ENCODE measurements at places on chromosomes 7 and 10.

DNA sequence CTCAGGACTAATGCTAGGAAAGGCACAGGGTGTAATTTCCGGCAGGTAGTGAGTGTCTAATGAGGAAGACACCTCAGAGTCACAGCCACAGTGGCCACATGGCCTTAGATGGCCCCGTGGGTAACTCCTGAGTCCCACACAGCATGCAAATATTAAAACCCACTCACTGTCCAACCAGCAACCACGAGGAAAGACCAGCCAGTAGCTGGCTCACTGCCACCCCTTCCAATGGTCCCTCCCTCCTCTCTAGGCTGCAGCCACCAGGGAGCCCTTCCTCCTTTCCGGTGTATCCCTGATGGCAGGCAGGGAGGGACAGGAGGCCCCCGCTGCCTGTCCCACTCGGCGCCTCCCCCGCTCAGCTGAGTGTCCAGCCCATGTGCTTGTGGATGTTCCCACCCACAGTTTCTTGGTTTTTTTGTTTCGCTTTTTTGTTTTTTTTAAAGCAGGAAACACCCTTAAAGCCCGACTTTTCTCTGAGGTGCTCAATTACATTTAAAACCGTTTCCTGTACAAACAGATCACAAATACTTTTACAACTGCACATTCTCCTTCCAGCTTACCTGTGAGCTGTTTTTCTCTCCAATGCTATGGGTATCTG lies 9.2 kb downstream of the BNIP3 start:
- peaks cover 75% of the 10 kb centered on the region for H3K4me1 ChIP-seq
- peaks cover 72% of the 10 kb centered on the region for H3K36me3 ChIP-seq
- peak overlapping the region; percentile 98 for H3K27ac ChIP-seq
- DNase-seq = peak; percentile 75
- no peaks in the 10 kb centered on the region for H3K27me3 ChIP-seq

- H3K4me3 ChIP-seq = no peak overlapping the region
- H3K27me3 ChIP-seq = peaks cover 4% of the 10 kb centered on the region
- no peak overlapping the region for H3K27ac ChIP-seq
These were observed 284.5 kb downstream of the ADARB2 start for GRCh38 chr10:1452777-1453176.

GRCh38 chr7:94623820-94624219 lies 32.1 kb downstream of the SGCE start:
- DNase-seq = no peak
- H3K36me3 ChIP-seq = no peaks in the 10 kb centered on the region
- no peak overlapping the region for H3K27ac ChIP-seq

DNA sequence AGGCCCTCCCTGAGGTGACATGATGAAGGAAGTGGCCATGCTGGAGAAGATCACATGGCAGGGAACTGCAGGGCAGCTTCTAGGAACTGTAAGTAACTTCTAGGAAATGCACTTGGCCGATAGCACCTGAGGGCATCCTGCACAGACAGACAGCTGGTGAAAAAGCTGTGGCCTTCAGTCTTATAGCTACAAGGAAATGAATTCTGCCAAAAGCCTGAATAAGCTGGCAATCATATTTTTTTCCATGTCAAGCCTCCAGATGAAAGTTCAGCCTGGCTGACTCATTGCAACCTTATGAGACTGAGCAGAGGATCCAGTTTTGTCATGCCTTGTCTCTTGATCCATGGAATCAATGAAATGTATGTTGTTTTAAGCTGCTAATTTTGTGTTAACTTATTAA lies 91.1 kb upstream of the CACNA2D1 start:
- no peak for DNase-seq
- H3K27ac ChIP-seq = no peak overlapping the region
- H3K4me3 ChIP-seq = no peak overlapping the region
- no peaks in the 10 kb centered on the region for H3K36me3 ChIP-seq
- no peaks in the 10 kb centered on the region for H3K4me1 ChIP-seq

- peaks cover 25% of the 10 kb centered on the region for H3K36me3 ChIP-seq
- peaks cover 51% of the 10 kb centered on the region for H3K4me1 ChIP-seq
- H3K27ac ChIP-seq = peak overlapping the region; percentile 94
- DNase-seq = no peak
- H3K4me3 ChIP-seq = peak overlapping the region; percentile 98
These were observed 705 bp downstream of the SLF2 start for GRCh38 chr10:100913470-100913865.

- no peaks in the 10 kb centered on the region for H3K36me3 ChIP-seq
- H3K27me3 ChIP-seq = peaks cover 58% of the 10 kb centered on the region
- no peak overlapping the region for H3K4me3 ChIP-seq
- DNase-seq = no peak
- no peak overlapping the region for H3K27ac ChIP-seq
These were observed 45.8 kb downstream of the CHST15 start for GRCh38 chr10:124047427-124048152.

- H3K4me1 ChIP-seq = no peaks in the 10 kb centered on the region
- no peak overlapping the region for H3K4me3 ChIP-seq
- H3K27ac ChIP-seq = no peak overlapping the region
- no peaks in the 10 kb centered on the region for H3K27me3 ChIP-seq
These were observed 363.2 kb downstream of the AUTS2 start for GRCh38 chr7:69961436-69961835.

- no peak overlapping the region for H3K27ac ChIP-seq
- H3K27me3 ChIP-seq = peaks cover 33% of the 10 kb centered on the region
- no peak for DNase-seq
- H3K4me3 ChIP-seq = no peak overlapping the region
These were observed 56.0 kb downstream of the CAMK2B start for GRCh38 chr7:44269417-44269816.

- no peaks in the 10 kb centered on the region for H3K4me1 ChIP-seq
- no peak overlapping the region for H3K27ac ChIP-seq
- no peak overlapping the region for H3K4me3 ChIP-seq
These were observed 114.1 kb downstream of the LHFPL3 start for GRCh38 chr7:104442481-104442880.

GRCh38 chr7:64630496-64630895 lies 35.4 kb upstream of the ZNF107 start:
- DNase-seq = no peak
- H3K4me1 ChIP-seq = no peaks in the 10 kb centered on the region

GRCh38 chr7:147207988-147208387 lies 1091.4 kb downstream of the CNTNAP2 start:
- H3K4me1 ChIP-seq = no peaks in the 10 kb centered on the region
- H3K4me3 ChIP-seq = no peak overlapping the region
- H3K27me3 ChIP-seq = no peaks in the 10 kb centered on the region
- no peaks in the 10 kb centered on the region for H3K36me3 ChIP-seq

DNA sequence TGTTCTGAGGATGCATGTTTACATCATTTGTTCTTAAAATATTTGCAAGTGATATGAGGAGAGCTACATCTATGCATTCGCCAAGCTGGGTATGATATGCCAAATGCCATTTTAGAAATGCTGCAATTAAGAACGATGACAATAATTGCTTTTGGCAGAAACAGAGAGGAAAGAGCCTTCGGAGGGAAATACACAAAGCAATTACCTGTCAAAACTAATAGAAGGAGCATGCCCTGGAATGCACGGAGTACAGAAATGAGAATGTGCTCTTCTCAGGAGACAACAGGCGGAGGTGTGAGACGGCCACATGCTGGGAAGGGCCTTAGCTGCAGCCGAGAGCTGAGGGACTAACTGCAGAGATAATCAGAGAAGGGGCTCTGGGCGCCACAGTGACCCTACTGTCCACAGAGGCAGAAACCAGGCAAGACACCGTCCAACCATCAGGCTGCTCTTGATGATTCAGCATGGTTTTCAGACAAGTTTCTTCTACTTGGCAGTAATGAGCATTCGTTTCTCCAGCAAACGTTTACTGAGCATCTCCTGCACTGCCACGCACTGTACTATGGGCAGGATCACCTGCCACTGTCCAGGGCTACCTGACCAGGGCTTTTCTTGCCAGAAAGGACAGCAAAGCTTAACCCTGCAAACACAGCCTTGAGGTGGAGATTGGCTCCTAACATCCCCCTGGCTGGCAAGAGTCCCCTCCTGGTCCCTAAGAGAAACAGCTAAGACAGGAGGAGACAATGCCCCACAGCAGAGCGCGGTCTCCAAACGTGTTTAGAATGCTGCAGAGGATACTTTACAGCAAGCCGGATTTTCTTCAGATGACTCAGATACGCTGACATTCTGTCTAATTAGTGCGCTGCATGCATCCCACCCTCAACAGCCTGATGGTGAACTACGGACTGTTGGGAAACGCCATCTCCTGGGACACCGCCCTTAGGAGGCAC lies 18.1 kb downstream of the VIPR2 start:
- H3K4me1 ChIP-seq = no peaks in the 10 kb centered on the region
- peak; percentile 13 for DNase-seq
- H3K4me3 ChIP-seq = no peak overlapping the region
- H3K27me3 ChIP-seq = peaks cover 43% of the 10 kb centered on the region
- H3K27ac ChIP-seq = no peak overlapping the region
- no peaks in the 10 kb centered on the region for H3K36me3 ChIP-seq

DNA sequence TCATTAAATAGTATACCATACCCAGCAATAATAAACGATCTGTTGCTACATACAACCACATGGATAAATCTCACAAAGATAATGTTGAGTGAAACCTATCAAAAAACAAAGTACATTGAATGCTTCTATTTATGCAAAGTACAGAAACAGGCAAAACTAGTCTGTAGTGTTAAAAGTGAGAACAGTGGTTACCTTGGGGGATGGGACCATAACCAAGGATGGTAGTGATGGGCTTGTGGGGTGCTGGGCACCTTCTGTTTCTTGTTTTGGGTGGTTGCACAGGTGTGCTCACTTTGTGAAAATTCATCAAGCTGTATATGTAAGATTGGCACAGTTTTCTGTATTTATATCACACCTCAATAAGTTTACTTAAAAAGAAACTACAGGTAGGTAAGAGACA lies 105.7 kb downstream of the ATE1 start:
- peaks cover 2% of the 10 kb centered on the region for H3K36me3 ChIP-seq
- H3K4me3 ChIP-seq = no peak overlapping the region
- H3K4me1 ChIP-seq = no peaks in the 10 kb centered on the region
- no peak for DNase-seq
- no peaks in the 10 kb centered on the region for H3K27me3 ChIP-seq
- no peak overlapping the region for H3K27ac ChIP-seq

DNA sequence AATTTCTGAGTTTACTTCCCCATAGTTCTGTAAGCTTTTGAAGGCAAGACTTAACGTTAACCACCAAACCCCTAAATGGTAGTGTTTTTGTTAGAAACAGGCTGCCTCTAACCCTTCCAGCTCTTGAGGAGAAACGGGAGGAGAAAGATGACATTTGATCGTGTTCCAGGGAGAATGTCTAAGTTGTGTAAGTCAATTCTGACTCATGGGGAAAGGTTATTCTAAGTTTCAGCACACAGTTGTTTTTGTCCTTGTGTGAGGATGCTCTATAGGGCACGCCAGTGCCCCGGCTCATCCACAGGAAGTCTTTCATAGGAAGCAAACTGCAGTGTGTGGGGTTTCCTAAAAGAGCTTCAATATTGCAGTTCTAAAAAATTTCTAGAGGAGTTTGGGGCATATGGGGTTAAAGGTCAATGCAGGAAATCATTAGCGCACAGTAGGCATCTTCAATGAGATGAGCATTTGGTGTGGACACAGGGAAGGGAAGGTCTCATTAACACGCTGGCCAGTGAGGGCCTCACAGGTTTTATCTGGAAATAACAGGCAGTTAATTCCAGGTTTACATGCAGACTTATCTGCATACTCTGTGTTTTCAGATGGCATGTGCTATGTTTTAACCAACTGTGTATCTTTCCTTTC lies 638.2 kb upstream of the IGFBP3 start:
- DNase-seq = no peak
- no peaks in the 10 kb centered on the region for H3K27me3 ChIP-seq
- no peak overlapping the region for H3K4me3 ChIP-seq
- H3K4me1 ChIP-seq = no peaks in the 10 kb centered on the region

DNA sequence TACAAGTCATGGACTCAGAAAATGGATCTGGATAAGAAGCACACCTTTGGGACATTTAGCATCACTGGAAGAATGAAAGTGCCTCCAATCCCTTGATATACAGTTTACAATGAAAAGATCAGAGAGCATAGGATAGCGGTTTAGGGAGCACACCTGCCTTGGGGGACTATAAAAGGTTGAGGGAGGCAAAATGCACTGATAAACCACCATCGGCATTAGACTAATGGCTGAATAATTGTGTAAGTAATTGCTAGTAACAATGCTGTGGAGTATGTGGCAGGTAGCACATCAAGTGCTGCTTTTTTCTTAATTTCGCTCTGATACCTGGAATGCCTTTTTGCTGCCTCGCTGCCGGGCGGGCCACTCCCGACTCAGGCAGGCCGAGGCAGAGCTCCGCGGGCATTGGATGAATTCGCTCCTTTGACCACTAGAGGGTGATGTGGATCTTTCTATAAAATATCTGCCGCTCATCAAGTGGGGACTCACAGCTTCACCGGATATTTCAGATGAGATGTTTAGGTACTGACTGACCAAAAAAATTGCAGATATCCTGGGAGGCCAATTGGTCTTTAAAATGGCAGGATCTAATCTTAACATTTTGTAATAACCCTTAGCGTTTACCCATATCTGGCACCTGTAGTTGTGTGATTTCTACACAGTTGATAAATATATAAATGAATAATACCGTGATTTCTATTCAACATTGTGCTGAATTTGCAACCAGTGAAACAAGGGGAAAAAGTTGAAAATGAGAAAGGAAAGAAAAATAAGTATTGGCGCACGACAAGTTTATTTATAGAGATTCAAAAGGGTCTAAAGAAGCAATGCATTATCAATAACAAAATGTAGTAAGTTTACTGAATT lies 116.8 kb upstream of the PRSS1 start:
- peak; percentile 61 for DNase-seq
- no peaks in the 10 kb centered on the region for H3K36me3 ChIP-seq
- peak overlapping the region; percentile 24 for H3K27ac ChIP-seq
- peaks cover 20% of the 10 kb centered on the region for H3K4me1 ChIP-seq

DNA sequence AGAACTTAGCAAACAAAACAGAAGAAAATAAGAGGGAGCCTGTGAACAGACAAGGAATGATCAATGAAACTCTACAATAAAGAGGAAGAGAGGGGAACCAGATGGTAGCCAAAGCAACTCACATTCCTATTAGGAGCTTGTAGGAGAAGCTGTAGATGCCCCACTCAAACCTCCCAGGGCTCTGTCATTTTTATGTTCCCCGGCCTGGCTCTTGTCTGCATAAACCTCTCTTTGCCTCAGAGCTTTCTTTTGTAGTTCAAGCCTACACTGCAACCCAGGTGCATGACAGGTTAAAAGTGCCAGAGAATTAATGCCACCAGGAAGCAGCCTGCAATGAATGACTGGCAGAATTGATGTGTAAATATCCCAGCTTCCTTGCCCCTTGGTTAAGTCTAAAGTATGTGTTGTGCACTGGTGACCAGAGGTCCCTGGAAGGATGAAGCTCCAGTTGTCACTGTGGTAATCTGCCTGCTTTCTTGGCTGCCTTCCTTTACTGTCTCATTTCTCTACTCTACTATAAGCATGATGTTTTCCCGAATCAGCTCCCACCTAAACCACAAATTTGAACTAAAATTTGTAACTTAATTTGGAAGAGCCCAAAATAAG lies 40.4 kb downstream of the HDAC9 start:
- no peak overlapping the region for H3K27ac ChIP-seq
- no peak for DNase-seq
- H3K4me1 ChIP-seq = no peaks in the 10 kb centered on the region
- no peaks in the 10 kb centered on the region for H3K36me3 ChIP-seq
- no peaks in the 10 kb centered on the region for H3K27me3 ChIP-seq
- no peak overlapping the region for H3K4me3 ChIP-seq
